ENCODE measurements at places on chromosomes 1 and 21.

DNA sequence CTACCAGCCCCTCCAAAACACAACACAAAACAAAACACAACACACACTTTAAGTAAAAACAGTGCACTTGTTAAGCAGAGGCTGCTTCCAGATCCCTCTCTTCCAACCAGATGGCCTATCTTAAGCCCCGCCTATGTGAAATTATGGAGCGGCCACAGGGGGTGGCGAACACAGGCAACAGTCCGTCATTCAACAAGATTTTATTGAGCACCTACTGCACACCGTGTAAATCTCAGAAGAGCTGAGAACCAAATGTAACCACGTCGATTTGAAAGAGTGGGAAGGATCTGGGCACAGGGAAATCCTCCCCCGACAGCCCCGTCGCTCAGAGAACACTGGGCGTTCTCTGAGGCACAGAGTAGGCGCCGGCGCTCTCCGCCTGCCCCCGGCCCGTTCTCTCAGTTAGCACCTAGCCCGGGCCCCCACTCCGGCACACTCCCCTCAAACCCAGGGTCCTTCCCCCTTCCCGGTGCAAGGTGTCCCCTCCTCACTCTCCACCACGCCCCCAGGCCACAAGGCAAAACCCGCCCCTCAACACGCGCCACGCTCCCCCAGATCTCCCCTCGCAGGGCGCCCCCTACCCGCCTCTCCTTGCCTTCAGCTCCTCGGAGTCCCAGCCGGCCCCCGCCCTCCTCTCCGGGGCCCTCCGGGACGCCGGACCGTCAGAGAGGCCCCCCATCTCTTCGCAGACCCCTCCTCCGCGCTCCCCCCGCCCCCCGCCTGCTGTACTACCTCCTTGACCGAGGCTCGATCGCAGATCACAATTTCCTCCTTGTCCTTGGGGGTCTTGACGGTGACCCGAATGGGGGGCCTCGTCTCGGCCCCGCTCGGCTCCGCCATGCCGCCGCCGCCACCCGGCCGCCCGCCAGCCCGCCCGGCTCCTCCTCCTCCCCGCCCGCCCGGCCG is 483 bp downstream of the UBQLN4 start:
- DNase-seq = no peak

DNA sequence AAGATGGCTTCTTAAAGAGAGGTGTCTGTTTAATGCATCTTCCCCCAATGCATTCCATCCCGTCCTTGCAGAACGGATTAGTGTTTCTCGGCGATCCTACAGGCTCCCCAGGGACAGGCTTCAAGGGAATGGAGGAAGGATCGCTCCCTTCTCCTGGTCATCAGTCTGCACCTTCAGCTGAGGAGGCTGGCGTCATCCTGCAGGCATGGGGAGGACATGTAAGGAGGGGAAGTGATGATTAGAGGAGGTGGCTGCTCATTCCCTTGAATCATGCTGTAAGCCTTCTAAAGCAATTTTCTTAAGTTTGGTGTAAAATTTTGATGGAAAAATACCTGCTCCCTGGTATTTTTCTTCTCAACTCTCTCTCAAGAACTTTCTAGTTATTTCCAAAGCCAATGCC is 603.6 kb downstream of the NPHP4 start:
- DNase-seq = no peak

- no peak for DNase-seq
Observed at GRCh38 chr1:106717591-106717990, 338.9 kb upstream of the PRMT6 start.

DNA sequence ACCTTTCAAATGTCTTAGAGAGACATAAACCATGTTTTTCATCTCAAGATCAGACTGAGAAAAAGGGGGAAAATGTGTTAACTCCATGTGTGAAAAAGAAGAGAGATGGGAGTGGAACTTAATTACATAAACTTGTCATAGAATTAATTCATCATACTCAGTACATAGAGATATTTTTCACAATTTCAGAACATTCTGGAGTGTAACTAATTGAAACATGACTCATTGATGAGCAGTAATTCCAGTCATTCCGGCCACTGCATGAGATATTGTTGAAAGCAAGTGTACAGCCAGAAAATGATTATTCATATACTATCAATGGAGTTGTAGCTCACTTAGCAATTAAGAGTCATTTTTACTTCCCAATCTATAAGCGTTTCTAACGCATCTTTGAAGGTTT is 739.3 kb downstream of the LTN1 start:
- DNase-seq = no peak

- no peak for DNase-seq
Observed at GRCh38 chr1:223330466-223330865, 33.5 kb downstream of the SUSD4 start.
